ENCODE measurements at places on chromosomes 1 and 21. TPM values are rescaled to one million over a fixed set of nuclear protein-coding genes. Genes with fewer than 3 reads are reported as not detected.

The AGT gene
- 42.2 TPM for polyA plus RNA-seq

GRCh38 chr1:12194666-12195216, 27.9 kb downstream of the TNFRSF1B start:
- DNase-seq: no peak

DNA sequence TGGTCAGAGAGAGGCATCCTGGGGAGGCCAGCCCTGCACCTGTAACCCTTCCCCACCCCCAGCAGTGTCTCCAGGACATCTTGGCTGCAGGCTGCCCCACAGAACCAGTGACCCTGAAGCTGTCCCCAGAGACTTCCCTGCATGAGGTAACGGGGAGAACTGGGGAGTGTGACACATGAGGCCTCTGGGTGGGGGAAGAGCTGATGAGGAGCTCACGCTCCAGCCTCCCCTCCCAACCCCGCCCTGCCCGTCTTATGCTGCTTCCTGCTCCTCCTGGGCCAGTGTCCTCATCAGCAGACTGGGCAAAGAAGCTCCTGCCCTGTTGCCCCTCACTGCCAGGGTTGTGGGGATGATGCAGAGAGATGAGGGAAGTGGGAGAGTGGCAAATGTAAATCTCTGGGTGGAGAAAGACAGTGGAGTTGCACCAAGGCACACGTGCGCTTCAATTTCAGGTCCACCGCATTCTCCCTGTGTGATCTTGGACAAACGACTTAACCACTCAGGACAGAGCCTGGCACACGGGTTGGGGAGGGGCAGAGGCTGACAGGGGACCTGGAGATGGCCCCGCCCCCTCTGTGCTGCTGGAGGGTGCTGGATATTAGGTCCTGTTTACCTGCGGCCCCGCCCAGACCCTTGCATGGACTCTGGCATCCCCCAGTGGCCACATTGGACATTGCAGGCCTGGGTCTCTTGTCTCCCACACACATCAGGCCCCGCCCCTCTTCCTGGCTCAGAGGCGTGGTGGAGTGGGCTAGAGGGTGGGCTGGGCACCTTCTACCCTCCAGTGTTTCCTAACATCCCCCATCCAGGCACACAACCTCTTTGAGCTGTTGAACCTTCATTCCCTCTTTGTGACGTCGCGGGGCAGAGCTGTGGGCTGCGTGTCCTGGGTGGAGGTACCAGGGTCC, 12.3 kb downstream of the CLCNKB start:
- peak; percentile 90 for DNase-seq

The KANK4 gene
- 23.4 TPM for polyA plus RNA-seq

- DNase-seq: no peak
These were observed 435.8 kb downstream of the MRPL39 start for GRCh38 chr21:25171438-25171837.

DNA sequence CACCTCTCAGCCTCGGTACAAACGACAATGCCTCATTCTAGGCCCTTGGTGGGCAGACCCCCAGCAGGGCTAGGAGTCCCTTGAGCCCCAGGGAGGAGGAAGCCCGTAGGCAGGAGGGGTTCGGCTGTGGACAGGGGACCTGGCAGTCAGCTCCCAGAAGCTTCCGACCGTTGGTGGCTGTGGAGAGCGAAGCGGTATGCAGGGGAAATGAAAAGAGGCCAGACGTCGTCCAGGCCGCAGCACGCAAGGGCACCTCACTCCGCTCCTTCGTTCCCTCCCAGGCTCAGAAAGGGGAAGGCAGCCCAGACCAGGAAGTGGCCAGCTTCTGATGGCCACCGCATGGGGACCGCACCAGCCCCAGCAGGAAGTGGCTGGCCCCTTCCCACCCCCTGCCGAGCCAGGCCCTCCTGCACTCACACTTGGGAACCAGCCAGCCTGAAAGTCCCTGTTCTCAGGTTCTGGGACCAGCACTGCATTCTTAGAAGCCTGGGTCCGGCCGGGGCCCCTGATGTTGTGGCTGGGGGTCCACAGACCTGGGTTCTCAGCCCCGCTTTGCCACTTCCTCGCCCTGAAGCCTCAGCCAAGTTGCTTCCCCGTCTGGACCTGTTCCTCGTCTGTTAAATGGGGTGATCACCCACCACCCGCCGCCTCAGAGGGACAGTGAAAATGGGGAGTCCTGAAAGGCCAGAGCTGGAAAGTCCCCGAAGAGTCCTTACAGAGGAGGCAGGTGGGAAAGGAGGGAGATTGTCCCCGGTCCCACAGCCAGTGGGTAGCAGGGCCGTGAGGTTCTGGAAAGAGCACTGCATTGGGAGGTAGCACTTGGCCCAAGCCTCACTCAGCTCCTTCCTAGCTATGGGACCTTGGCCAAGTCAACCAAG, 104.0 kb upstream of the RUNX3 start:
- DNase-seq: no peak

DNA sequence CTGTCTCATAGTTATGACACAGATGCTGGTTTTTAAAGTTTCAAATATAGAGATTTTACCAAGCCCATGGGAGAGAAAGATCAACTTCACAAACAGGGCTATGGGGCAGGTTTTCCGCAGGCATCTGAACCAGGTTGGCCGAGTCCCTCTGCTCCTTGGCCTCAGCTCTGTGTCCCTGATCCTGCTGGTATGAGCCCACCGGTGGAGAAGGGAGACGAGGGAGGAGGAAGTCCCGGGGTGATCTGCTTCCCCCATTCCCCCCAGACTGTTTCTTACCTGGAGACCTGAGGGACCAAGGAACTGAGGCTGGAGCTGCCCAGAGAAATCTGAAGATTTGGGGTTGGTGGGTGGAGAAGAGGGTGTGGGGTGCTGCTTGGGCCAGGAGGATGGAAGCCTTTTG, 28.9 kb upstream of the BTG2 start:
- DNase-seq: no peak

- no peak for DNase-seq
These were observed 37.6 kb upstream of the DESI2 start for GRCh38 chr1:244615301-244615700.

The LCE1F gene
- not detected for polyA plus RNA-seq

GRCh38 chr1:243831463-243831862, 18.6 kb downstream of the AKT3 start:
- DNase-seq: no peak

DNA sequence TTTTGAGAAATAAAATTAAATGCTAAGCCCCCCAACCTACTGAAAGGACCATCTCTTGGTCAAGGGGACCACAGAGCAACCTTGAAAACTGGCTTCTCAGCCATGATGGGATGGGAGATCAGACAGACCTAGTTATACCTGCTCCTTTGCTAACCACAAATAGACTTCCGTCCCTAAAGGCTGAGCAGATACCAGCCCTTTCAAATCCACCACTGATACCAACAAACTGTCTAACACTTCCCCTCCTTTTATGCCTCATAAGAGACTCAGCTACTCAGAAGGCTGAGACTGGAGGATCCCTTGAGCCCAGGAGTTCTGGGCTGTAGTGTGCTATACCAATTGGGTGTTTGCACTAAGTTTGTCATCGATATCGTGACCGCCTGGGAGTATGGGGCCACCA, 407.3 kb downstream of the SIPA1L2 start:
- no peak for DNase-seq

DNA sequence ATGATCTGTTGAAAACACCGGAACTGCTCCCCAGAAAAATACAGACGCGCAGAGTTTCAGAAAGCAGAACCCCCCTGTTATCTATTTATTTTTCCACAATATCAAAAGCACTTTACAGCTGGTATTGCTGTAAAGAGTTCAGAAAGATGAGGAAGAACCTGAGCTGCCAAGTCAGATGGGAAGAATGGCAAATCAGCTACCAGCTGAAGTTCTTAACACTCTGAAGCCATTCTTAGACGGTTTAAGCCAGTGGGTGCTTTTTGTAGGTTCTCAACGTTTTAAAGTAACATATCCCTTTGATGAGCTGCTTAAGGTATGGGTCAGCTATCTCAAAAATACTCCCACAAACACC, 714 bp upstream of the AKIRIN1 start:
- DNase-seq: no peak

- DNase-seq: no peak
These were observed 36.0 kb downstream of the PABPC4 start for GRCh38 chr1:39540504-39541031.

DNA sequence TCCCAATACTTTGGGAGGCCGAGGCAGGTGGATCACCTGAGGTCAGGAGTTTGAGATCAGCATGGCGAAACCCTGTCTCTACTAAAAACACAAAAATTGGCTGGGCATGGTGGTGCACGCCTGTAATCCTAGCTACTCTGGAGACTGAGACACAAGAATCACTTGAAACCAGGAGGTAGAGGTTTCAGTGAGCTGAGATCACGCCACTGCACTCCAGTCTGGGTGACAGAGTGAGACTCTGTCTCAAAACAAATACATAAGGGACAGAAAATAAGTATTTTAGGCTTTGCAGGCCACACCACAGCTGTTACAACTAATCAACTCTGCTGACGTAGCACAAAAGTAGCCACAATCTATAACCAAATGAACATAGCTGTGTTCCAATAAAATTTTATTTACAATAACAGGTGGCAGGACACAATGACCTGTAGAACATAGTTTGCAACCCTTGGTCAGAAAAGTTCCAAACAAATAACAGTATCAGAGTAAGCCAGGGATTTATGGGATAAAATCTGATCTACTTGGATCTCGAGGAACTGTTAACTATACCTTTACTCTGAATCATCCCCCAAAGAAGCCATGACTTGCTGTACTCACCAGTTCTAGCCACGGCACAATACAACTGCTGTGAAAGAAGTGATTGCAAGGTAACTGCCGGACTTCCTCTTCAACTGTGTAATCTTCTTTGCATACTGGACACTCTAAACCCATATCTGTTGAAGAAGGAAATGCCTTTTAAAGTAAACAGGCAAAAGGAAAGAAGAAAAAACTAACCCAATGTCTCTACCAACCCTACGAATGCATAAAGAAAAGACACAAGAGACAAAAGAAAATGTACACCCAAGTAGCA, 28.3 kb downstream of the CD160 start:
- DNase-seq: no peak

The EVA1B gene
- 37.6 TPM for polyA plus RNA-seq

- peak; percentile 46 for DNase-seq
These were observed 4.9 kb upstream of the SLC44A5 start for GRCh38 chr1:75615613-75616435.

- DNase-seq: no peak
These were observed 68.4 kb downstream of the AK5 start for GRCh38 chr1:77350012-77350770.

DNA sequence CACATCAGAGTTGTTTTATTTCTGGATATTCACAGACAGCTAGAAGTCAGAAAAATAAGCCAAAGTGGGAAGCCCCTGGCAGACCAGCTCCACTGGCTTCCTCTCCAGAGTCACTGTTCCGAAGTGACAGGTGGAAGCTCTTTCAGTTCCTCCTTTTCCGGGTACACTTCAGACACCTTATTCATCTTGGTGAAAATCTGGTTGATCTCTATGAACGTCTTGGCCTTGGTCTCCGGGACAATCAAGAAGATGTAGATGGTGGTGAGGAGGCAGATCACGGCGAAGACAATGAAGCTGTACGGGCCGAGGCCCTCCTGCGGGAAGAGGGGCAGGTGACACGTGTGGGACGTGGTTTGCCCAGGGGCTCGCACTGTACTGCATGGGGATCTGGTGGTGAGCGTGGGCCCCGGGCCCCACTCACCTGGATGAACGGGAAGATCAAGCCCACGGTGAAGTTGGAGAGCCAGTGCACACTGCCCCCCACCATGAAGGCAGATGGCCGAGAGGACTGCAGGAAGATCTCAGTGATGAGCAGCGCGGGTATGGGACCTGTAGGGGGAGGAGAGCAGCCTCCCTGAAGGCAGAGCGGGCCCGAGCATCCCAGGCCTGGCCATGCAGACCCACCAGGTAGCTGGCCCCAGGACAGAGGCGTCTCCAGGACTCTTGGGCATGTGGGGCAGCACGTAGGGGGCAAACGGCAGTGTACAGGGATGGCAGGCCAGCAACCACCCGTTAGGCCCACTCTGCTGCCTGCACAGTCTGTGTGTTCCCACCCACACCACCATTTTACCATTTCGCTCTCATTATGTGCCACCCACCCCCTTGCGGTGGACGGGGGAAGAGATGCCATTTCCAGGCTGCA, 11.5 kb upstream of the SLC2A7 start:
- no peak for DNase-seq

The KRTAP11-1 gene
- polyA plus RNA-seq: not detected

The CFAP74 gene
- 0.76 TPM for polyA plus RNA-seq

- no peak for DNase-seq
These were observed 35.0 kb upstream of the THEM4 start for GRCh38 chr1:151944126-151944856.

- no peak for DNase-seq
These were observed 38.7 kb upstream of the BECN2 start for GRCh38 chr1:241918879-241919278.

DNA sequence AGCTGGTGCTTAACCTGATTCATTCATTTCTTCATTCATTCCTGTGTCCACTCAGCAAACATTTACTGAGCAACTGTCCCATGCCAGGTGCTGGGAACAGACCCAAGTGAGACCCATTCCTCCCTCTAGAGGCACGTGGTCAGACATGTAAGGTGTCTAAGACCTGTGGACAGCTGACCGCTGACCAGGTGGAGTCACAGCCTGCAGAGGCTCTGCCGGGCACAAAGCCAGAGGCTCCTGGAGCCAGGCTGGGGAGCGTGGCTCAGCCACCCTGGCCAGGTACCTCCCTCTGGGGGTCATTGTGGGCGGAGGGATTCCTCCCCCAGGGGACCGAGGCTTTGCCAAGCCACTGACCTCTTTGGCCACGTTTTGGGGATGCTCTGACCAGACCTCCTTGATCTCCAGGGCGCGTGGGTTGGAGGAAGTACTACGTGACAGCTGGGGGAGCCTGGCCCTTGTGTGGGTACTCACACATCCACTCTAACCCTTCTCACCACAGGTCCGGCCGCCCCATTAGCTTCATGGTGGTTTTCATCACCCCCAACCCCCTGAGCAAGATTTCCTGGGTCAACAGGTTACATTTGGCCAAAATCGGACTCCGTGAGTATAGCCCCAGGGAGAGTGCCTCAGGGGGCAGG, 100.3 kb downstream of the ARHGEF10L start:
- no peak for DNase-seq

DNA sequence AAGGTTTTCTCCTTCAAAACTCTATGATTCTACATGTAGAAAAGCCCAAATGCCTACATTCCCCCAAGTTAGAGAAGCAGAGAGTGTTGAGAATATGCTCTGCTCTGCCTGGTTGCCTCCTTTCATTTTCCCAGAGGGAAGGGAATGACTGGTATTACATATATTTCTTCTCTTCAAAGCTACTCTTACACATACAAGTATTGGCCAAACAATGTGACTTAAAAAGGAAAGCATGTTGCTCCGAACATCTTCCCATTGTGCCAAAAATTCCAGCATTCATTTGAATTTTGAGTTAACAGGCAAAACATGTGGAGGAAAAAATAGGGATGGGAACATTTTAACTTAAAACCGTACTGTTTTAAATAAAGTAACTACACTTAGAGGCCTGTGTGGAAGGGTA, 125.2 kb downstream of the COQ8A start:
- DNase-seq: no peak

The LCE1B gene
- not detected for polyA plus RNA-seq

DNA sequence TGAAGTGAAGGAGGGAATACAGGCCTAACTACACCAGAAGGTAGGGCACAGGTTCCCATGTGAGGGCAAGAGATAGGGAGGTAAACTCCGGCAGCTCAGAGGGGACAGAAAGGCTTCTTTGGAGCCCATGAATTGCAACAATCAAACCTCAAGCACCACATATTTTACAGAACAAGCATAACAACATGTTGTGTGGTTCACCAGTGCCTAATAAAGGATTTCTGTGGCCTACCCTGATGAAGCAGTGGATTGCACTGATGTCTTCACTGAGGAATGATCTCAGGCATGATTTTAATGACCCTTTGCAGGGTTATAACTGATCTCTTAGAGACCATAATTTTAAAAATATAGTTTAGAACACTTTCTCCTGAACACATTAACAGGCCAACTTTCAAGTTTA, 77.4 kb downstream of the RUNX1 start:
- no peak for DNase-seq

- no peak for DNase-seq
These were observed 17.1 kb downstream of the SLAMF7 start for GRCh38 chr1:160755911-160756848.
